ENCODE measurements at places on chromosomes 4 and X. TPM values are rescaled to one million over a fixed set of nuclear protein-coding genes. Genes with fewer than 3 reads are reported as not detected.

DNA sequence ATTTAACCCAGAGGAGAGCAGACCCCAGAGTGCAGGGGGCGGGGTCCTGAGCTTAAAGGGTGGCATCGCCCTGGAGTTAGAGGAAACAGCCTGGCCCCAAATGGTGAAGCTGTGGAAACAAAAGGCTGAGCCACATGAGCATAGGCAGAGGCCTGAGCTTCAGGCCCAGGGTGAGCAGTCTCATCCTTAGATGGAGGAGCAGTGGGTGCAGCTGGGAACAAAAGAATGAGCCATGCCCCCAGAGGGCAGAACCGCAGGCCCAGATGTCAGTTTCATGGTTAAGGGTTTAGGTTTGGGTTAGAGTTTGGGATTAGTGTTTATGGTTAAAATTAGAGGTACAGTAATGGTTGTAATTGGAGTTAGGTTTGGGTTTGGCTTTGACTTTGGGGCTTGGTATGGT, 44.4 kb upstream of the IL9R start:
- no peak for DNase-seq

Gene CDKL2
- 0.30 TPM for total RNA-seq

GRCh38 chr4:145494666-145495270, 13.1 kb downstream of the SMAD1 start:
- no peak for DNase-seq

Gene ARHGEF38
- total RNA-seq = not detected
